ENCODE measurements at places on chromosomes 5 and 9.

GRCh38 chr9:75432386-75432785, 344.1 kb downstream of the OSTF1 start:
- DNase-seq, result peak; percentile 21

- DNase-seq, result no peak
Observed at GRCh38 chr9:131812116-131812790, 72.4 kb upstream of the RAPGEF1 start.

GRCh38 chr5:88676637-88677375, 206.2 kb downstream of the MEF2C start:
- DNase-seq, result no peak

DNA sequence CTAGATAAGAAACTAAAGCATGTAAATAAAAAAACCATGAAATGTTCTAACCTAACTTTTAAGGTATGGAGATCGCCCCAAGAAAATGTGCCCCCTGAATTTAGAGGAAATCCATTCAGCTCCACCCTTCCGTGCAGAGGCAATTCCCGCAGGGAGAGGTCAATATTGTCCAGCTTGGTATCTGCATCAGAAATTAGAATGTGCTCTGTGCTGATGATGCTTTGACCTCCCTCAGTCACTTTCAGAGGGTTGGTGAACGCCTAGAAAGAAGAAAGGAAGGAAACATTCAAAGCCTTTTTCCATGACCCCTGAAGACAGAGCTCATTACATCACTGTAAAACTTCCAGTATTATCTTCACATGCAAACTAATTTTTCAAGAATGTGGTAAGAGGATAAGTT, 91.0 kb downstream of the FREM1 start:
- no peak for DNase-seq

- no peak for DNase-seq
Observed at GRCh38 chr9:6051511-6051950, 36.1 kb upstream of the RANBP6 start.
